ENCODE measurements at places on chromosomes 4 and X.
A peak's percentile ranks its signal among the peaks of the same experiment; 100 is the strongest.

DNA sequence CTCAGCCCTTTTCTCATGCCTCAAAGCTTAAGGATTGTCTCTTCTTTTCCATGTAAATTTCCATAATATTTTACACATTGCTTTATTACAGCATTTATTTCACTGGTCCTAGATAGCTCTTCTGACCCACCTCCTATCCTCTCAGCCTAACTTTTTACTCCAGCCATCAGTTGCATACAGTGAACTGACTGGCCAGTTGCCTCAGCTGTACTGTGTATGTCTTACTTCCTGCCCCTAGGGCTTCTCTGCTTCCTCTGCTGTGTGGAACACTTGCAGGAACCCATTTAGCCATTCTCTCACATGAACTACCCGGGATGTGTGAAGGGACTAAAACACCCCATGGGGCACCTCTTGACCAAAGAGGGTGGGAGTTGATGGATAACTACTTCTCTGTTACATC, 18.0 kb downstream of the C4orf33 start:
- no peak for DNase-seq

DNA sequence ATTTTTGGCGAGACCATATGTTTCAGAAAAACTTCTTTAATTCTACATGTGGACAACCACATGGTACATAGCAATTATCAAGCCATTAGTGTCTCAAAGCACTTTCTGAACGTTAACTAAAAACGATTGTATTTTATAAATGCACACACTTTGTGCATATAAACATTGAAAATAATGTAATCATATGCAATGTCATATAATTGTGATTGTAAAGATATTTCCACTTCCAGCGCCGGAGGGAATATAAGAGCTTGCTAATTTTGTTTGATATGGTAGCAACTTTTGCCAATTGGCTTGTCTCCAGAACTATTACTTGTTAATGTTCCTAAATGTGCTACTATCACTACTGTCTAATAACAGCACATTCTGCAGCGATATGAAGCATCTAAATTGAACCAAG, 162.3 kb upstream of the SMIM31 start:
- DNase-seq = no peak

- no peak for DNase-seq
These were observed 38.1 kb upstream of the PDE5A start for GRCh38 chr4:119666653-119667091.

GRCh38 chrX:56805399-56805798, 76.4 kb downstream of the NBDY start:
- DNase-seq = no peak

DNA sequence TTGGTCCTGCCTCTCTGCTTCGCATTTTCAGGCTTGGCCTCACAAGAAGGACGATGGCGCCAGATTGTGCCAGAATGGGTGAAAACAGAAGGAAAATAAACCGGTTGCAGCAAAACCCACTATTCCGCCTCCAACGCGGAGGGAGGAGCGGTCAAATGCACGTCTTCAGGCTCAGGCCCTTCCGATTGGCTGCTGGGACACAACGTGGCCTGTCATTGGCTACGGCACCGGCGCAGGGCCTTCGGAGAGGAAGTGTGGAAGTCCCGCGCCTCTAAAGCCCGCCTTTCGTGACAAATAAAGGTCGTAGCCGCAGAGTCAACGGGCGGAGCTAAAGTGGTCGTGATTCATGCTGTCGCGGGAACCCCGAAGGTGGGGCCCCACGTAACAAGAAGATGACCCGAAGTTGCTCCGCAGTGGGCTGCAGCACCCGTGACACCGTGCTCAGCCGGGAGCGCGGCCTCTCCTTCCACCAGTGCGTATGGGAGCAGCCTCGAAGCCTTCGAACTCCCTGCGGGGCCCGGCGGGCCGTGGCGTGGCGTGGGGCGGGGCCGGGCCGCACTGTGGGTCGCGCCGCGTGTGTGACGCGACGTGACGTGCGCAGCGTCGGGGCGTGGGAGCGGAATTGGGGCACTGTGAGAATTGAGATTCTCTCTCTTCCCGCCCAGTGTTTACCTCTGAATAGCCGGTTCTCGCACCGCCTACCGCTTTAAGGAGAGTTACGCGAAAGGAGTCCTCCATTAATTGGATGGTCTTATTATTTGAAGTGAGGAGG, at the start of gene THAP9:
Gene THAP9, plus strand, starts transcription at position 325 of the 772 bp plus-strand sequence. Its CDS starts 68 bp downstream, at position 393.
- DNase-seq = peak; percentile 86

- no peak for DNase-seq
These were observed 69.8 kb downstream of the GPAT3 start for GRCh38 chr4:83605744-83606172.

- DNase-seq = no peak
These were observed 79.9 kb downstream of the COQ2 start for GRCh38 chr4:83204731-83205130.

- DNase-seq = no peak
These were observed 313.1 kb downstream of the CBLL2 start for GRCh38 chrX:22585831-22586230.

DNA sequence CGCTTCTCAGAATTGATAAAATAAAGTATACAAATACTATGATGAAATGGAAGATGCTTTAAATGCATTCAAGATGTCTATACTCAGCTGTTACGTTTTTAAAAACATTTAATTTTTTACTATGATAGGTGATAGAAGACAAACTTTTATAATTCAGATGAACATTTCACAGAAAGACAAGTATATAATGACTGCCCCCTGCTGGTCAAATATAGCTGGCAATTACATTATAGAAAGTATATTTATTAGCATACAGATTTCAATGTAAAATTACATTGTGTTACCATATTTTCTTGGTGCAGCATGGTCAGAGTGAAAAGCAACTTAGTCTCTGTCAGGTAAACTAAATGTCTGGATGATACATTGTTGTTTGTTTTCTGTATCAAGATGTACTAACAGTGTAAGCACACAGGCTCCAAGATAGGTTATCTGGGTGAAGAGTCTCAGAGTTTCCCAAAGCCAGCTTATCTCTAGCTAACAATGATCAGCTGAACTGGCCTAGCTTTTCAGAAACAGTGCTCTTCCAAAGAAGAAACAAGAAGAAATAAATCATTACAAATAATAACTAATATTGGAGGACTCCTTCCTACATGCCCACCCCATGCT, 54.1 kb downstream of the SRPX start:
- DNase-seq = peak; percentile 11

DNA sequence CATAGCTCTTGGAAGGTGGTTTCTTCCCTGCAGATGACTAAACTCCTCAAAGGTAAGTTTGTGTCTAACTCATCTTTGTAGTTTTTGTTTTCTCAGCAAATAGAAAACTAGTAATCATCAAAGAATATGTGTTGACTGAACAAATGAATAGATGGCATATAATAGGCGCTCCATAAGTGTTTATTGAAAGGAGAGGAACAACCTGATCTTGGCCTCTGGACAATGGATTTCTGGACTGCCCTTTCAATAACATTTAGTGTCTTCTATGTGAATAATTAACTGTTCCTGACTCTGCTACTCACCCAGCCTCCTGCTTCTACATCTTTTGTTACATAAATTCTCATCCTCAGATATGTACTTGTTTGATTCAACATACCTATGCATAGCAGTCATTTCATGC, 399.1 kb downstream of the PPP1R2C start:
- DNase-seq = no peak

DNA sequence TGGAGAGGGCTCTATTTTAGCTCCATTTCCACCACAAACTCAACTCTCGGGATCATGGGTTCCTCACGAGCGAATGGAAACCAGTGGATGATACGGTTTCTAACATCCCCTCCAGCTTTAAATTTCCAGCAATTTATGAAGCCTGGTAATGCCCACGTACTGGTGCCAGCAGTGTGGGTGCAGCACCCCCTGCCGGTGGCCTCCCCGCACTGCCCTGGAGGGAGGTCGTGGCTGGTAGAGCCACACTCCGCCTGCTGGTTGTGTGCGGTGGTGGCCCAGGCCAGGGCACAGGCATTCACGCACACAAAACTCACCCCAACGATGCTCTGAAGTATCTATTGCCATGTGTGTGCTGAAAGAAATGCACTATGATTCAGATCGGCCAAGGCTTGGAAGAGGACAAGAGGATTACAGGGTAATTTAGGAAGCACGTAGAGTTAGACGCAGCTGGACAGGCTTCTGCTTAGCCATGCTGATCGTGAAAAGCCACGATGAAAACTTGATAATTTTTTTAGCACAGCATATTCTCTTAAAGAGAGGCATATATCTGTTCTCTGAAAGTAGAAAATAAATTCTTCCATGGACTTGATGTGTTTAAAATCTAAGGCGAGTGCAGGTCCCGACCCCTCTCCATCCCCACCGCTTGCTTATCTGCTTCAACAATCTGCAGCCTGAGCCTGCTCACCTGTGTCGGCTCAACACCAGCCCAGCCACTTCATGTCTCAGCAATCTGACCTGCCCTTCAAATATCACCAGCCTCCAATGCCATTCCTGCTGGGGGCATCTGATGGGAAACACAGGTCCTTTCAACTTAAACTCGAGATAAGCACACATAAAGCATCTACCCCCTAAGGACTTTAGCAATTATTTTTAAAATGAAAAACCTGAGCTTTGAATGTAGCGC, 59.1 kb downstream of the SCD5 start:
- DNase-seq = no peak

- no peak for DNase-seq
These were observed 54.5 kb upstream of the HAND2 start for GRCh38 chr4:173584506-173584905.

Data from NCI-H2107 (cell line).